Thoracic aorta (tissue), 2 donors: ENCODE measurements at places on chromosomes 11 and 22. TPM values are rescaled to one million over a fixed set of nuclear protein-coding genes. Genes with fewer than 3 reads are reported as not detected.

- no peak for DNase-seq
- H3K4me1 ChIP-seq, result peaks cover 9% of the 10 kb centered on the region
- no peaks in the 10 kb centered on the region for H3K36me3 ChIP-seq
Observed at GRCh38 chr22:33303099-33303498, 244.9 kb upstream of the SYN3 start.

- no peak for DNase-seq
Observed at GRCh38 chr11:2924381-2924780, 4.8 kb downstream of the PHLDA2 start.

- H3K27me3 ChIP-seq, result no peaks in the 10 kb centered on the region
- H3K36me3 ChIP-seq, result no peaks in the 10 kb centered on the region
- no peak for DNase-seq
Observed at GRCh38 chr11:71428861-71429435, 19.2 kb downstream of the DHCR7 start.

GRCh38 chr11:115869780-115870431, 365.7 kb upstream of the CADM1 start:
- no peaks in the 10 kb centered on the region for H3K36me3 ChIP-seq
- H3K27ac ChIP-seq, result no peak overlapping the region
- H3K4me3 ChIP-seq, result no peak overlapping the region
- H3K4me1 ChIP-seq, result no peaks in the 10 kb centered on the region
- DNase-seq, result no peak

DNA sequence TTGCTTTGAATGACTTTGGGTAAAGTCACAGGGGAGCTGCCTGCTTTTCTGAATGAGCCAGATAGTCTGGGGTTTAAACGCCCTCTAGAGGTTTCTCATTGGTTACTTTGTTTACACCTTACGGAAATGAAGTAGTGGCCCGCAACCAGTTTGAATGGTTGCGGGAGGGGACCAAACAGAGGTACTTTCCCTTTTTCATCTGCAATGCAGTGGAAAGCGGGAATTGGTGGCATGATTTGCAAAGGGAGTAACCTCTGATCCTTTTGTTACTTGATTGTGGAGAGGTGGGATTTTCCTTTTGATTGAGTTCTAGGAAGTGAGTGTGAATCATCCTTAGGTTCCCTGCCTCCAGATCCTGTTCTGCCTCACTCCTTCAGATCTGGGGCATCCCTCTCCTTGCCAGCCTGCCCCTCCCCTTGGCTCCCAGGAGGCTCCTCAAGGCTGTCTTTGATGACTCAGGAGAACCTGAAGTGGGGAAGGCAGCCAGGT, 15.9 kb upstream of the GLYATL1 start:
- H3K4me1 ChIP-seq, result no peaks in the 10 kb centered on the region
- DNase-seq, result no peak
- H3K27me3 ChIP-seq, result no peaks in the 10 kb centered on the region
- H3K36me3 ChIP-seq, result no peaks in the 10 kb centered on the region
- no peak overlapping the region for H3K4me3 ChIP-seq

GRCh38 chr22:27760474-27760873, 41.1 kb downstream of the MN1 start:
- peaks cover 3% of the 10 kb centered on the region for H3K36me3 ChIP-seq
- peaks cover 14% of the 10 kb centered on the region for H3K4me1 ChIP-seq
- H3K27ac ChIP-seq, result no peak overlapping the region
- H3K4me3 ChIP-seq, result no peak overlapping the region
- no peak for DNase-seq
- no peaks in the 10 kb centered on the region for H3K27me3 ChIP-seq

DNA sequence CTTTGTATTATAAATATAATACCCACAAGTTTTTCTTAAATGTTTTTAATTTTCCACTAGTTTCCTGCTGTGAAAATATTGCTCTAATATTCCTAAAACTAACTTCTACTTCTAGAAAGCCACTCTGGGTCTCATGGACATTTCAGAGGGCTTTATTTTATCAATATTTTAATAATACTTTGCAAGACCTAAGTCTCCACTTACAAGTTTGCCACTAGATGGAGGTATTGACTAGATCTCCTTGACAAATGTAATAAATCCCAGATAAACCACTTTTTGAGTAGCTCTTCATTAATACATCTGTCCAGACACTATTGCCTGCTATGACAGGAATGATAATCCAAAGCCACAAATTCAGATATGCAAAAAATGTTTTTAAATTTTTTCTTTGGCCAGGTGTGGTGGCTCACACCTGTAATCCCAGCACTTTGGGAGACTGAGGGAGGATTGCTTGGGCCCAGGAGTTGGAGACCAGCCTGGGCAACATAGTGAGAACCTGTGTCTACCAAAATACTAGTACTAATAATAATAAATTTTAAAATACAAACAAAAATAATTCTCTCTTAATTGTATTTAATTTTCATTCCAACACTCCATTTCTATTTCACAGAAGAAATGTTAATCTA, 3.5 kb upstream of the ACAT1 start:
- peaks cover 17% of the 10 kb centered on the region for H3K4me1 ChIP-seq
- no peaks in the 10 kb centered on the region for H3K36me3 ChIP-seq
- DNase-seq, result no peak
- H3K27ac ChIP-seq, result no peak overlapping the region
- H3K4me3 ChIP-seq, result no peak overlapping the region
- H3K27me3 ChIP-seq, result no peaks in the 10 kb centered on the region

- no peaks in the 10 kb centered on the region for H3K27me3 ChIP-seq
- no peak for DNase-seq
- H3K4me3 ChIP-seq, result no peak overlapping the region
- no peaks in the 10 kb centered on the region for H3K4me1 ChIP-seq
- H3K27ac ChIP-seq, result no peak overlapping the region
Observed at GRCh38 chr11:57269571-57270021, 32.5 kb upstream of the APLNR start.

- H3K36me3 ChIP-seq, result no peaks in the 10 kb centered on the region
- no peaks in the 10 kb centered on the region for H3K4me1 ChIP-seq
- DNase-seq, result peak; percentile 46
Observed at GRCh38 chr22:42780070-42780540, 59.4 kb upstream of the A4GALT start.

DNA sequence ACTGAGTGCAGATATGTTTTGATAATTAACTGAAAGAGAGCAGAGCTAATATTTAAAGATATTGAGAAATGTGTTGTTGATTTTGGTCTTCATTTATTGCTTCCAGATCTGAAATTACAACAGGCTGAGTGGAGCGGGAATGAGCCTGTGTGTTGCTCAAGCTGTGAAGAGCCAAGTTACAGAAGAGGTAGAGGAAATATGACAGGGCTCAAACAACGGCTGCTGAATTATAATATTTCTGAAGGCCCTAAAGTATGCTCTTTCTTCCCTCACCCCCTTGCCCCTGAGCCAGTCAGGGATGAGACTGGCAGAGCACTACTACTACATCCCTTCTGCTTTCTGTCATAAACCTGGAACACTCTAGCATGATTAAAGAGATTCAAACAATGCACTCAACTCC, 115.6 kb downstream of the FANCF start:
- DNase-seq, result no peak
- no peaks in the 10 kb centered on the region for H3K4me1 ChIP-seq
- no peaks in the 10 kb centered on the region for H3K27me3 ChIP-seq
- H3K27ac ChIP-seq, result no peak overlapping the region
- H3K4me3 ChIP-seq, result no peak overlapping the region

- no peak overlapping the region for H3K4me3 ChIP-seq
- no peaks in the 10 kb centered on the region for H3K27me3 ChIP-seq
- H3K36me3 ChIP-seq, result no peaks in the 10 kb centered on the region
- H3K4me1 ChIP-seq, result no peaks in the 10 kb centered on the region
- no peak for DNase-seq
Observed at GRCh38 chr11:98137437-98137836, 883.3 kb upstream of the CNTN5 start.

DNA sequence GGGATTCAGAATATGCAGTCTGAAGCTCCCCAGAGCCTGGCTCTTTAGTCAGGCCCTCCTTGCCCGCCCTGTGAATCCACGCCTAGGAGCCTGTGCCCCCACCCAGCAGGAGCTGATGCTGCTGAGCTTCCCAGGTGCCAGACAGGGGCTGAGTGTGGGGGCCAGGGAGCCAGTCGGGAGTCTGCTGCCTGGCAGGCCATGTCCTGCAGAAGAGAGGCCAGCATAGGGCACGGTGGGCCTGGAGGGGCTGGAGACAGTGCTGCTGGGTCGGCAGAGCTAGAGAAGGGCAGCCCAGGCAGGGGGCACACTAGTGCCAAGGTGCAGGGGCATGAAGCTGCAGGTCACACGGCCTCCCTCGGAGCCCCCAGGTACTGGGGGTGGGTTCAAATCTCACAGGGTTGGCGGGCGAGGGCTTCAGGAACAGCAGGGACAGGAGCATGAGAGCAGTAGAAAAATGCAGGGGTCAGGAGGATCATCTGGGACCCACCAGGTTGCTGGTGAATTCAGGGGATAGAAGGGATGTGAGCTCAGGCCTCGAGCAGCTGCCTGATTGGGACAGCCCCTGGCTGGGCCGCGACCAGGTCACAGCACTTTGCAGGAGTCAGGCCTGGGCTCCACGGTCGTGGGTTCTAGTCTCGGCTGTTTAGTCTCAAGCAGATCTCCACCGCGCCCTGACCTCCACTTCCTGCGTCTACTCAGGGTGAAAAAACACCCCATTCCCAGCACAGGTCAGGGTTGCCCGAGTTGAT, 4.1 kb upstream of the SEPTIN5 start:
- DNase-seq, result no peak
- H3K4me1 ChIP-seq, result peaks cover 5% of the 10 kb centered on the region

DNA sequence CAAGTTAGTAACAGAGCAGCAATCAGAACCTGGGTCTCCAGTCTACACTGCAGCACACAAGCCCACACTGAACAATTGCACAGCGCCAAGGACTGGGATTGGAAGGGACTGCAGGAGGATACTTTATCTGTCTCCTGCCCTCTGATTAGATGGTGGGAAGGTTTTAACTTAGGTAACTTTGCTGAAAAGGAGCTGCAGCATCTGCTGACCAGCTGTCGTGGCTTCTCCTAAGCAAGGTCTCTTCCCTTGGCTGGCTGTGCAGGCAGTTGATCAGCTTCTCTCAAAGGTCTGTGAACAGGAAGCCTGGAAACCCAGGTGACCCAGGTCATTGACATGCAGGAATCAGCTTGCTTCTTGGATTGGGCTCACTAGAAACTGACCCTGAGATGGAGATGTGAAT, 82.4 kb downstream of the ISX start:
- no peaks in the 10 kb centered on the region for H3K36me3 ChIP-seq
- no peak for DNase-seq
- no peaks in the 10 kb centered on the region for H3K4me1 ChIP-seq
- H3K4me3 ChIP-seq, result no peak overlapping the region
- H3K27me3 ChIP-seq, result no peaks in the 10 kb centered on the region

DNA sequence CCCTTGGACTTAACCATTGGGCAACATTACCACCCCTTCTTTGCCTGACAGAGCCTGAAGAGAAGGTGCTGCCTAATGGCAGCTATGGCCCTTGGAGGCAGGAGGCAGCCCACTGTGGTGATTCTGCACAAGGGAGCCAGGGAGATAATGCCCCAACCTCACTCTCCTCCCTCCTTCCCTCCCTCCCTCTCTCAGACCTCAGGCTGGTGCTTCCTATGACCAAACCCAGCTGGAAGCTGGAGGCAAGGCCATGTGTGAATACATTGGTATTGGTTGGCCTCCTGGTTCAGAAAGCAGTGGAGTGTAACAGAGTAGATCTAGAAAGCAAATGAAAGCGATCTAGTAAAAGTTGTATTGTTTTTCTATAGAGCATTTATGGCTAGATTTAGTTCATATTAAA, 233.1 kb downstream of the CSNK2A3 start:
- peaks cover 16% of the 10 kb centered on the region for H3K4me1 ChIP-seq
- H3K4me3 ChIP-seq, result no peak overlapping the region
- no peak overlapping the region for H3K27ac ChIP-seq
- H3K36me3 ChIP-seq, result no peaks in the 10 kb centered on the region
- H3K27me3 ChIP-seq, result no peaks in the 10 kb centered on the region

- no peaks in the 10 kb centered on the region for H3K27me3 ChIP-seq
- H3K4me1 ChIP-seq, result no peaks in the 10 kb centered on the region
- no peak for DNase-seq
- H3K27ac ChIP-seq, result no peak overlapping the region
Observed at GRCh38 chr11:134522782-134523570, 110.9 kb upstream of the B3GAT1 start.

GRCh38 chr11:8232849-8233606, 30.6 kb downstream of the LMO1 start:
- H3K27me3 ChIP-seq, result no peaks in the 10 kb centered on the region
- H3K4me3 ChIP-seq, result no peak overlapping the region
- no peaks in the 10 kb centered on the region for H3K36me3 ChIP-seq
- no peak for DNase-seq

DNA sequence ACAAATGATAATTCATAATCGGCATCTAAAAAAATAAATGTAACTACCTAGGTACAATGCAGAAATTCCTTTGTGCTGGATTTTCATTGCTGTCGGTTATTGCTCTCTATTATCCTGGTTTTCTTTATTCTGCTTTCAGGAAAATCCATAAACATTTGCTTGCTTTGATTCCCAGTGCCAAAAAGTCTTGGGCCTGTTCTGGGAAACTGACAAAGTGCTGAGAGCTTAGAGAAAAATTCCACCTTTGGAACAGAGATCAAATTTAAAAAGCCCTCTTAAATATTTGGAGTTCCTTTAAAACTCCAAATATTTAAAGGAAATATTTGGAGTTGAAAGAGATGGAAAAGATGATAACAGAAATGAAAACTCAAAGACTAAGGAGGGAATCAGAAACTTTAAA, 87.3 kb upstream of the ZBED5 start:
- no peaks in the 10 kb centered on the region for H3K36me3 ChIP-seq
- no peak overlapping the region for H3K4me3 ChIP-seq
- no peak overlapping the region for H3K27ac ChIP-seq

GRCh38 chr11:129751511-129751910, 64.1 kb upstream of the TMEM45B start:
- H3K27ac ChIP-seq, result no peak overlapping the region
- H3K27me3 ChIP-seq, result no peaks in the 10 kb centered on the region
- H3K36me3 ChIP-seq, result no peaks in the 10 kb centered on the region
- DNase-seq, result no peak

- H3K36me3 ChIP-seq, result no peaks in the 10 kb centered on the region
- peaks cover 47% of the 10 kb centered on the region for H3K4me1 ChIP-seq
- DNase-seq, result no peak
Observed at GRCh38 chr22:50268655-50269113, 1.5 kb downstream of the MAPK11 start.

- peaks cover 37% of the 10 kb centered on the region for H3K36me3 ChIP-seq
- no peaks in the 10 kb centered on the region for H3K4me1 ChIP-seq
- no peak overlapping the region for H3K27ac ChIP-seq
Observed at GRCh38 chr11:1012740-1013630, 23.5 kb downstream of the MUC6 start.

MAML2 gene
- total RNA-seq, result 23.4 TPM

MED19 gene
- total RNA-seq, result 11.1 TPM

CARD18 gene
- not detected for total RNA-seq

CCDC73 gene
- not detected for total RNA-seq

RAB39A gene
- total RNA-seq, result 1.2 TPM

PPARA gene
- total RNA-seq, result 21.9 TPM

MPZL2 gene
- total RNA-seq, result 18.3 TPM

PDE2A gene
- total RNA-seq, result 37.1 TPM

P2RX3 gene
- not detected for total RNA-seq

SMC1B gene
- total RNA-seq, result not detected

PTPN5 gene
- 6.1 TPM for total RNA-seq

SCGB2A2 gene
- 3.7 TPM for total RNA-seq

OR5B21 gene
- not detected for total RNA-seq

ARL14EP gene
- total RNA-seq, result 16.7 TPM
